M059J (cell line): ENCODE measurements at places on chromosomes 11 and 22.

DNA sequence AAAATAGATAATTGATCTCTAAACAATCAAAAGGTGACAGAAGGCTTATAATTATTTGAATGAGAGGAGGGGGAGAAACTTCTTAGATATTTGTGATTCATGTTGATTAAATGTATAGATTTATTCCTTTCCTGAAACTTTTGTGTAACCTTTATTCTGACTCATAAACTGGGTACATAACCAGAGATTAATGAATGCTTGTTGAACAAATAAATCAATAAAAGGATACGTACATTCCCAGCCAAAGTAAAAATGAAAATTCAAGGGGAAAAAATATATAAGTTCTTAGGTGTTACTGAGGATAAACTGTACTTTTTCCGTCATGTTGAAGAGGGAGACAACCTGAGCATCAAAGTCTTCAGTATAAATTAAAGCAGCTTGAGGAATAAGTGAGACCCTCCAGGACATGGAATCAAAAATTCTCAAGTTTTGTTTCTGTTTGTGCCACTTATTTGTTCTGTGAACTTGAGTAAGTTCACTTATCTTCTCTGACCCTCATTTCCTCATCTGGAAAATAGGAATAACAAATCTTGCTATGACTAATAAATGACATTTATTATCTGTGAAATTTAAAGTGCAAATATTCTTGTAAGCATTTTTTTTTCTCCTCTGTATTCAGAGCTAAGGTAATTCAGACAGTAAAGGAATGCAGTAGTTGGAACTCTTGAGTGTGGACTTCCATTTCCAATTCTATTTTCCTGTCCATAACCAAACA is 195.4 kb downstream of the METTL15 start:
- DNase-seq: no peak

- DNase-seq: no peak
Observed at GRCh38 chr11:129320494-129320893, 55.2 kb upstream of the BARX2 start.

DNA sequence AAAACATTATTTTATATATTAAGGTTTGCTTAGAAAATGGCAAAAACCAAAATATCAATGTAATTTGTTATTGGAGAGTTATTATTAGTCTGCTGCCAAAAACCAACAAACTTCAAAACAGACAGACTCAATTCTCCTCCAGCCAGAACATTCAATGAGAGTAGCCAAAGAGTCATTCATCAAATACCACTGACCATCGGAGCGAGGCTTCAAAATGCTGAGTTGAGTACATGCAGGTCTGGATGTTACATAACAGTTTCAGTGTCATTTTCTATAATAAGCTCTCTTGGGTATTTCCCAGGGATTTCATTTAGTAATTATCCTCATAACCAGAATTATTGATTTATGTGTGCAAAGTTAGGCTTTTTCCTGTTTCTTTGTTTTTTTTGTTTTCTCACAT is 42.6 kb downstream of the CHST1 start:
- DNase-seq: no peak

DNA sequence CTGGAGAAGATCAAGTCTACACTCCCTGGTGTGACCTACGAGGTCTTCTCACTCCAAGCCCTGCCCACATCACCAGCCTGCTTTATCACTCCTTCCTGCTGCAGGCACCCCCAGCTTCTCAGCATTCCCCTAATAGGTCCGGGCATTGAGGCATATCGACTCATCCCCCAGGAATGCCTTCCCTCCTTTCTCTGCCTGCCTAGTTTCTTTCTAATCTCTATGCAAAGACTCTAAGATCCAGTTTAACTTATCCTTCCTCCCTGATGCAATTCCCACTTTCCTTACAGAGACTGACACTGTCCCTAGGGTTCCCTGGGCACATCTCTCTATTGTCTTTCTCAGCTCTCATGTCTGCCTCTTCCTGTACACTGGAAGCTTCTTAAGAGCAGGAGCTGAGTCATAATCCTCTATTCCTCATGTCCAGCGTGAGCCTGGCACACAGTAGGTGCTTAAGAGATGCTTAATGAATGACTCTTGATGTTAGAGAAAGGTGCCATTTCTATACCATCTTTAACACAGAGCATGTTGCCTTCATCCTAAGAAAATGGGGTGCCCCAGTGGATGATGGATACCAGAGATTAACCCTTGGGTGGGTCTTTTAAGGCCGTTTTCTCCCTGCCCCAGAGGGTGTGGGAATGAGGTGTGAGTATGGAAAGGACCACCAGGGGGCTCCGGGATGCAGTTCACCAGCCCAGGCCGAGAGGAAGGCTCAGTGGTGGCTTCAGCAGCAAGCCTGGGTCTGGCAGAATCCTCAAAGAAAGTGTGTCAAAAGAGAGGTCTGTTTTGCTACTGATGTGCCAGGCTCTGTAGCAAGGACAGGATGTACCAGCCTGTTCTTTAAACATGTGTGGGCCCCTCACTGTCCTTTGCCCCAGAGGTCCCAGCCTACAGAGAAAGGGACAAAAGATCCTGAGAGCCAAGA is 34.7 kb downstream of the PARVA start:
- DNase-seq: peak; percentile 97

DNA sequence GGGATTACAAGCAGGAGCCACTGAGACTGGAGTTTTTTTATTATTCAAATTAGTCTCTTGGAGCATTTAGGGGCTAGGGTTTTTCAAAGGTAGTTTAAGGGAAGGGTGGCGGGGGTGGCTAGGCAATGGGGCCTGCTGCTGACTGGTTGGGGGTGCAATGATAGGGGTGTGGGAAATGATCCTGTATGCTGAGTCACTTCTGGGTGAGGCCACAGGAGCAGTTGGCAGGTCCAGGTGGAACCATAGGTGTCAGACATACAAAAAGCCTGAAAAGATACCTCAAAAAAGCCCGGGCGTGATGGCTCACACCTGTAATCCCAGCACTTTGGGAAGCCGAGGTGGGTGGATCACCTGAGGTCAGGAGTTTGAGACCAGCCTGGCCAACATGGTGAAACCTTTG is 13.7 kb downstream of the MTFP1 start:
- no peak for DNase-seq

DNA sequence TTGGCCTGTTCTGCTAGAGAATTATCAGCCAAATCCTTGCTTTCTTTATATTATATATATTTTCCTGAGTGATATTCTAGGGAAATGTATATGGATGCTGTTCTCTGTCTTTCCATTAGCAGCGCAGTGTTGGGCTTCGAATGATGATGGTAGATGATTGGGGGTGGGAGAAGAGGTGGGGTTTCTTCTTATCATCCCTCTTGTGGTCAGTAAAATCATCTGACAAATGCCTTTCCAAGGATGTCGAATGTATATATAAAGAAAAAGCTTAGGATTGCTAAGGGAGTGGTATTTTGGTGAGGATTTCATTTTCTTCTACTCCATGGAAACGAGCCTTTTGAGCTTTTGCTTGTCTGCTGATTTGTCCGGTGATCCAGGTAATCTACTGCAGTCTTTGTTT is 48.9 kb downstream of the ARHGEF12 start:
- DNase-seq: no peak

GRCh38 chr22:35930933-35931332 is 97.7 kb downstream of the RBFOX2 start:
- peak; percentile 68 for DNase-seq

DNA sequence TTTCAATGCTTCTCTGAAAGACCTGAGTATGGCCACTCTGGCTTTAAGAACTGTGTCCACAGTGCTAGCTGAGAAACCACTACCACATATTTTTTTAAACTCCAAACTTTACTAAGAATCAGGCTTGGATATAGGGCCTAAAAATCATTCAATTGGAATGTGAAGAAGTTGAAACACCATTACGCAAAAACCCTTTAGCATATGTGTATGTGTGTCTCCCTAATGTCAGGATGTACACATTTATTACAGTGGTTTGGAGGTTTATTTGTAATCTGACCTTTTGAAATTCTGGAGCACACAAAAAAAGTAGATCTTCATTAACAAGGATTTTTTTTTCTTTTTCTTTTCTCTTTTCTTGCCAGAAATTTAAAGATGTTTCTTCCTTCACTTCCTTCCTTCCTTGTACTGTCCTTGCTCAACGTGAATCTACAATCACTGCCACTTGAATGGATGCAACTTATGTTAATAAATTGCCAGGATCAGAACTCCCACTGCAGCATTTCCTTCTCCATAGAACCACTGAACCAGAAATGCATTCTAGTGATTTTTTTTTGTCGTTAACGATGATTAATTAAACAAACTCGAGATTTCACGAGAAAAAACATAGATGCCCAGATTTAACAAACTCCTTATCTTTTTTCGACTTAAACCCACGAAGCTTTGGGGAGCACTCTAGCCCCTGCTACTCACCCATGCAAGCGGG is 3.1 kb upstream of the ADM start:
- DNase-seq: peak; percentile 63

GRCh38 chr11:706439-706956 is 467 bp downstream of the EPS8L2 start:
- peak; percentile 67 for DNase-seq

- DNase-seq: no peak
Observed at GRCh38 chr22:31895411-31896123, 48.8 kb upstream of the YWHAH start.

- no peak for DNase-seq
Observed at GRCh38 chr11:125603207-125603606, 10.6 kb downstream of the STT3A start.

DNA sequence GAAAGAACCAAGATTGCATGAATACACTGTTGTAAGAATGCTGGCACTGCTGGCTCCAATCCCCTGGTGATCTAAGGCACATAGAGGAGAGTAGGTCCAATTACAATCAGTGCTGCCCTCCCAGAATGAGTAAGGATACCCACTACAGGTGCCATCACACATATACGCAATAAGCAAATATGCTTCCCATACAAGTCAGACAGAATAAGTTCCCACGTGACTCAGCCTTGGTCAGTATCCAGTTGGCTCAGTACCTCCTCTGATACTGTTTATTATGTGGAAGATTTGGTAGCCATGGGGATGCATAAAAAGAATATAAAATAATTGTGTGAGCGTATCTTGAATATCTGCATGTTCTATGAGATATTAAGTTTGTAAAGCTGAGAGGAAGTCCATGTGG is 8.9 kb upstream of the OR2D3 start:
- DNase-seq: peak; percentile 18

- DNase-seq: no peak
Observed at GRCh38 chr11:12762696-12763324, 88.6 kb downstream of the TEAD1 start.

DNA sequence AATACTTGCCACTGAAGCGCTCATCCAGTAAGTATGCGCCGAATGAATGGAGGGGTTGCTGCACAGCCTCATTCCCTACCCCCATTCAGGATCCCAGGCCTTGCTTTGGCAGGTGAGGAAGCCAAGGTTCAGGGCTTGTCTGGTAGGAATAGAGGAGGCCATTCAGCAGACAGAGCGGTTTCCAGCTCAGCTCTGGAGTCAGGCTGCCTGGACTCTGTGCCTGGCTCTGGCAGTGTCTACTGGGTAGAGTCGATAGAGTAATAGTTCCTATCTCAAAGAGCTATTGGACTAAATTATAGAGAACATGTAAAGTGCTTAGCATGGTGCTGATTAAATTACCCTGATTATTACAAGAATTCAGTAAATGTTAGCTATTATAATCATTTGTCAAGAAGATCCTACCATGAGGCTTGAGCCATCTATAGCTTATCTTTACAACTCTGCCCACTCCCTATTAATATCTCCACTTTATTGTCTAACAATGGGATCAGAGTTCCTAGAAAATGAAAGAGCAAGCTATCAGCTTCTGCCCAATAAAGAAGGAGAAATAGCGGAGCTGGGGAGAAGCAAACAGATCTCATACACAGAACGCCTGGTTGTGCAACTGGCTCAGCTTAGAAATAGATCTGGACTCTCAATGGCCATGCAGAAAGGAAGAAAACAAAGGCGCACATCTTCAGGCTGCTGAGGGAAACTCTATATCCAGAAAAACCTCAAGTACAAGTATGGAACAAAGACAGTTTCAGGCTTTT is 6.6 kb upstream of the SNX32 start:
- no peak for DNase-seq

DNA sequence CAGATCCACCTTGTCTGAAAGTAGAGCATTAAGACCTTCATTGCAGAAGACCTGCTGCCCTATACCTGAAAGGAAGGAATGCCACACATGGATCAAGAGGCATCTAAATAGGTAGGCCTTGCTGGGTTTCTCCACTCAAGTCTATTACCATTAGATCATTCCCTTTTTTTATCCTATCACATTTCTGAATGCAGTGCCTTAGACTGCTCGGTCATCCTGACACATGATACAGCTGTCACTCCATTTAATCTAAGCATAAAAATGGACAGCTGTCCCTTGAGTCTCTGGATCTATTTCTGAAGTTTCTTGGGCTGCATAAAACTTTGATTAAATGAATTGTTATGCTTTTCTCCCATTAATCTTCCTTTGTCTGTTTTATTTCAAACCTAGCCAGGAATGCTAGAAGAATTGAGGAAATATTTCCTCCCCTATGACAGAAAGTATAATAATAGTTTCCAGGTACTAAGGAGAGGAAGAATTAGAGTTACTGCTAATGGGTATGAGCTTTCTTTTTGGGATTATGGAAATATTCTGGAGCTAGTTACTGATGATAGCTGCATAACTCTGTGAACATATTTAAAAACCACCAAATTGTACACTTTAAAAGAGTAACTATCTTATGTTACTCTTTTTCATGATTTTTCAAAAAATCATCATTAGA is 88.0 kb downstream of the DLG2 start:
- no peak for DNase-seq

- DNase-seq: peak; percentile 66
Observed at GRCh38 chr11:46239801-46240061, 37.7 kb upstream of the CREB3L1 start.

DNA sequence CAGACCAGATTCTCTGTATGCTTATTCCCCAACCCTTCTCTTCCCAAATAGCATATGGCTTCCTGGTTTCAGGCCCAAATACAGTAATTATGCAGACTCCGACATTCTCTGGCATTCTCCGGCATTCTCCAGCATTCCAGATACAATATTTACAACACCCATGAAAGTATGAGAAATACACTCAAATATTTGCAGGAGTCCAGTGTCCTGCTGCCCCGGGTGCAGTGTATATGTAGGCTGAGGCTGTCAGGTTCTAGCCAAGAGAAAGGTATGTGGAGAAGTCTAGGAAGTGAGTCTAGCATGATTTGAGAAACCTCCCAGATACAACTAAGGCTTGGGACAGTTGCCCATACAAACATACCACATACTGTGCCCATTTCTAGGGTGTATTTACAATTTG is 160.7 kb downstream of the SOX6 start:
- DNase-seq: no peak

GRCh38 chr22:24008022-24008283 is 2.7 kb upstream of the GSTT4 start:
- no peak for DNase-seq

- peak; percentile 51 for DNase-seq
Observed at GRCh38 chr11:36447514-36447913, 62.6 kb downstream of the TRAF6 start.

- DNase-seq: no peak
Observed at GRCh38 chr11:70371241-70371640, 27.1 kb upstream of the CTTN start.

DNA sequence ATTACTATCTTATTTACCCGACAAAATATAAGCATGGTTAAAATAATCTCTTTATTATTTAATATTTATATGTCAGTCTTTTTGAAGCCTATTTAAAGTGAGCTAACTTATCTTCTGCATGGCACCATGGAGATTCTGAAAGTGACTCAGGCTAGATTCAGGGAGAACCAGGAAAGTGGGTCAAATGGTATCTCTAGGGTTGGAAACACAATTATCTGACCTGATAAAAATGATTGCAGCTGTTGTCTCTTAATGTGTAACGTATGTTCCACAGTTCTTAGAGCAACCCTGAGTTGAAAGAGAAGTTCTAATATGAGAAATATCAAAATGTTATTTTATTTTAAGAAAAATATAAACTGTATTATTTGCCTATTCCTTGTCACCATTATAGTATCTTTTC is 143.1 kb upstream of the CARD18 start:
- no peak for DNase-seq
